Activated naive CD4-positive, alpha-beta T cell treated with anti-CD3 and anti-CD28 coated beads, Interleukin-2, amount 50 U/mL, for 16 hours (primary cell): ENCODE measurements at places on chromosomes 2 and 18.

- DNase-seq, result no peak
These were observed 223.5 kb downstream of the EIPR1 start for GRCh38 chr2:3154146-3154545.

DNA sequence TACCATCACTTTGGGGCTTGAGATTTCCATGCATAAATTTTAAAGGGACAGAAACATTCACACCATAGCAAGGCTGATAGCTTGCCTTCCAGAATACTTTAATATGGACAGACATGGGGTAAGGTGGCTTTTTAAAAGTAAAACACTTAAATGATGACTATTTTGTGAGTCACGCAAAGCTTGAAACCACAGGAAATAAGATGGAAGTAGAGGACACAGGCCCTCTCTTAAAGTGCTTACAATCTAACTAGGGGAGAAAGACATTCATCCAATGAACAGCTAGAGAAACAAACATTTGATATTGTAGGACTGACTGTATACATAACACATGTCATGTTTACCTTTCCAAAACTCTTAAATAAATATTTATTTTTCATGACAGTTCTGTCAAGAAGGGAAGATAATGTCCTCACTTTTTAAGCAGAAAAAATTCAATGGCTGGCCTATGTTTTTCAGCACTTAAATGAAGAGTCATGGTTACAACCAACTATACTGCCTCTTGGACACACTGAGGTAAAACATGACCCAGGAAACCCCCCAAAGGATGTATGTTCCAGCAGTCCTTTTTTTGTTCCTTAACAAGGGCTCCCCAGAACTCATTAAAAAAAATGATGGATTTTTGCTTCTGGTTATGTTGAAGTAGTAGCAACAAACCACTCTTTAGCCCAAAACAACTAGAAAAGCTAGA, 120.0 kb upstream of the RBMS1 start:
- no peak for DNase-seq

DNA sequence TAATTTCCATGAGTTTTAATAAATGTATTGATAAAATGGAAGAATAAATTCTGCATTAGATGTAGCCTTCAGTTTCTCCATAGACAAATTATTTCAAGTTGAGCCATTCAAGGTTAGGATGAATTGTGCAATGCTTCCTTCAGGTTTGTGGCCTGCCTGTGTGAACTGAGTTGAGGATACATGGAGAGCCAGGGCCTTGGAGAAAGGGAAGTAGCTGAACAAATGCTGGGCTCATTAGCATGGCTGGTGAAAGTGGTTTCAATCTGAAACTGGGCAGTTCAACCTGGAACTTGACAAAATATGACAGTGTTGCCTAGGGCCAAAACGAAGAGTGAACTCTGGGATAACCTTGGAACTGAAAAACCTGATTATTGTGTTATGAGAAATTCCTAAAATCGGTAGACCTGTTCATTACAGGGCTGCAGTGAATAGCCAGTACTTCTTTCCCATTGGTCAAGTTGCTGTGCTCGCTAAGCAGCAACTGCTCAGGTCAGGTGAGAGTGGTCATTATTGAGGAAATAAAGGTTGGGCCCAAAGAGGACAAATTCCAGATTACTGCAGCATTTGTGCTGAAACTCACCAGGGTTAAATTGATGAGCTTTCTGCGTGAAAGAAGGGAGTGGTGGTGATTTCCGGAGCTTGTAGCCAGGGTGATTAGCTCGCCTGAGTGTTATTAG, 12.7 kb downstream of the INPP1 start:
- DNase-seq, result no peak

DNA sequence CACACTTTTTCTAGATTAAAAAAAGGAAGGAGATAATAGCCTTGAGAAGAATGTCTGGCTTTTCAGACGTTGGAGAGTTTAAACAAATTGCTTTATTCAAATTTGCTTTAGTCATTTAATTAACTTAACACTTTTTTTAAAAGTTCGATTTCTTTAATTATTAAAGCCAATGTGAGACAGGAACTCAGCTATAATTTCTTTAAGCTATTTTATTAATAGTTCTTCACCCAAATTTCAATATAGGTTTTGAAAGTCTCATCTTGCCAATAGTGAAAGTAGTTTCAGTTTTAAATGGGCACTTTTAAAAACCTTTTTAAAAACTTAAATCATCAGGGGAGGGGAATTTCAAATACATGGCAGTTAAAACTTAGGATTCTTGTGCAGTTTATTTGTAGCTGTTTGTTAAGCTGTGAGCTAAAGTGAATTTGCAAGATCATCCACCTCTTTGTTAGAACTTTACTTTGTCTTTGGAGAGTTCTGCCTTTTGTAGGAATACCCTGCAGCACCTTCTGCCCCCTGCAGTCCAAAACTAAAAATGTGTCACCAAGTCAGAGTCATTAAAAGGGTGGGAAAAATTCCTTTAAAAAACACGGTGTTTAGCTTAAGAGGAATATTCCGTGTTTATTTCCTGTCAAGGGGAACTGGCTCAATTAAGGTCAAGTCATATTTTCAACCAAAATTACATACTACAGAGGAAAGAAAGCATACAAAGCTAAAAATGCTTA, 4.6 kb downstream of the TGIF1 start:
- DNase-seq, result no peak

DNA sequence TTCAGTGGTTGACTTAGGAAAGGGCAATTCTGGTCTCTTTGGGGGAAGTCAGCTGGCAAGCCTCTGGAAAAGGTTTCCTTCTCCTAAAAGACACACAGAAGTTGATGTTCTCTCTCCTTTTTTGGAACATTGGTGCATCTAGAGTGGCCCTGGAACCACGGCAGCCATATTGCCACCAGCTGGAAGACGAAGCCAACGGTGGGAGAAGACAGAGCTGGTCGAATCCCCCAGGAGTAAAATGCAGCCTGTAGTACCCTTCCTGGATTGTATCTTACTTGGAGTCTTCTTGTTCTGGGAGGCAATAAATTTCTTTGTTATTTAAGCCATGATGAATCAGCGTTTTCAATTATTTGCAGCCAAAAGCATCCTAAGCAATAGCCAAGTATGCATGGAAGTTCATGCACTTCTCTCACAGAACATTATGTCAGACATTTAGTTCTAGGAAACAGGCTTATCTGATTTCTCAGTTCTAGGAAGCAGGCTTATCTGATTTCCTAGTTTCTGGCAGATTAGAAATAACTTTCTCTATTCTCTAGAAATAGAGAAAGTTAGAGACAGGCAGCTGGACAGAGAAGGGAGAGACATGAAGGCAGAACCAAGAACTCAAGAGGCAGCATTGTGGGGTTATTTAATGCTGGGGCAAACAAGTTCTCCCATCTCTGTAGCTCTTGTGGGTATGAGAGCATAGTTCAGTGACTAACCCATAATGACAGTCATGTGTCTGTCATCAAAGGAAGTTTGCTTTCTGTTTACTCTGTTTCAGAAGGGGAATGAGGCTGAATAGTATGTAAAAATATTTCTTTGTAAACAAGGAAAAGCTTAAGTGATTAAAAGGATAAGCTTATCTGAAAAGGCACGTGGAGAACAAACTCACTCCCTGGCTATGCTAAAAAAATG, 40.5 kb upstream of the NABP1 start:
- DNase-seq, result no peak

- DNase-seq, result no peak
These were observed 107.6 kb downstream of the HAUS1 start for GRCh38 chr18:46211816-46212215.

DNA sequence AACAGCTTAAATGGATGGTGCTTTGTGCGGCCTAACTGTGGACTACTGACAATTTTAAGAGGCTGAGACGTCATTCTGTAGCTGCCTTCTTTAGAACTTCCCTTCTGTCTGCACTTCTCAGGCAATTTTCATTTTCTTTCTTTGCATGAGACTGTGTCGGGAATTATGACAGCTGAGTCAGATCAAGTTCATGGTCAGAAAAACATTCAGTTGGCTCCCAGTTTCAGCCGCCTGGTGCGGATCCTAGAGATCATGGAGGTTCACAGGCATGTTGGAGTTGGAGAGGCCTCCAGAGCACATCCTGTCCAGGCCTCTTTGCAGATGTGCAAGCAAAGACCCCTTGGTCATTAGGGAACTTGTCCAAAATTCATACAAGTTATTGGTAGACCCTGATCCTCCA, 135.0 kb downstream of the TANC1 start:
- DNase-seq, result no peak

DNA sequence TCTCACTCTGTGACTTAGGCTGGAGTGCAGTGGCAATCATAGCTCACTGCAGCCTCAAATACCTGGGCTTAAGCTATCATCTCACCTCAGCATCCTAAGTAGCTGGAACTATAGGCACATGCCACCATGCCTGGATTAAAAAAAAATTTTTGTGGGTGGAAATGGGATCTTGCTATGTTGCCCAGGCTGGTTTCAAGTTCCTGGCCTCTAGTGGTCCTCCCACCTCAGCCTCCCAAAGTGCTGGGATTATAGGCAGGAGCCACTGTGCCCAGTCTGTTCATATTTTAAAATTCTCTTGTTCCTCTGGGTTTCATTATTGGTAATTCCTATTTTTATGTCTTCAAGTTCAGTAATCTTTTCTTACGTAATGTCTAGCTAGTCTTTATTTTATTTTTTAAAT, 25.5 kb upstream of the RAB31 start:
- DNase-seq, result no peak

DNA sequence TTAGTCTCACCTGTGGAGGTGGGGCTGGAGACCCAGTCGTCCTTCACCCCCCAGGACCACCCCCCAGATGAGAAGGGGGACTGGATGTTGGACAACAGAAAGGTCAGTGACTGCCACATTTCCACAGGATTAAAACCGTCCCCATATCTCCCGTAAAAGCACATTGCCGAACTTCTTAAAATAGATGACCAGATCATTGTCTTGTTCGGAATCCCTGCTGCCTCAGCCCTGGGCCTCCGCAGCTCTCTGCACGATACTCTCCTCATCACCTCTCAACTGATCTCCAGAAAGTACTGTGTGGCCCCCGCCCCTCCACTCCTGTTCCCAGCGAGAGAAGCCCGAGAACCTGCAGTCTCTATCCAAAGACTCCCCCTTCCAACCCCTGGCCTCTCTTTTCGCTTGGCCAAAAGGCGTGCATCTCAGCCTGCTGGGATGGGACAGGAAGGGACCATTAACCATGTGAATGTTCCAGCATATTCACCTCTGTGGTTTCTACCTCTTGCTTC, 13.2 kb downstream of the LRRFIP1 start:
- no peak for DNase-seq

GRCh38 chr2:85168942-85169341, 35.8 kb downstream of the TCF7L1 start:
- no peak for DNase-seq

- no peak for DNase-seq
These were observed 118.4 kb downstream of the SH3BP4 start for GRCh38 chr2:235070063-235070706.

DNA sequence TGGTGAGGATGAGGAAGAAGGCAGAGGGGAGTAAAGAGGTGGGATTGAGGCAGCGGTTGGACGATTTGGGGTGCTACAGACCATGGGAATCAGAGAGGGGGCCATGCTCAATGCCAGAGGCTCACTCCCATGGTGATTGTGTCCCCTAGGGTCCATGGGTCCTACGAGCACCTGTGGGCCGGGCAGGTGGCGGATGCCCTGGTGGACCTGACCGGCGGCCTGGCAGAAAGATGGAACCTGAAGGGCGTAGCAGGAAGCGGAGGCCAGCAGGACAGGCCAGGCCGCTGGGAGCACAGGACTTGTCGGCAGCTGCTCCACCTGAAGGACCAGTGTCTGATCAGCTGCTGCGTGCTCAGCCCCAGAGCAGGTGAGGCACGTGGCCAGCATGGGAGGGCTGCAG, 5.2 kb downstream of the CAPN10 start:
- DNase-seq, result no peak

- DNase-seq, result no peak
These were observed 629 bp downstream of the PRELID3A start for GRCh38 chr18:12408247-12408869.

- DNase-seq, result no peak
These were observed 169.9 kb downstream of the MYO1B start for GRCh38 chr2:191415101-191415500.

DNA sequence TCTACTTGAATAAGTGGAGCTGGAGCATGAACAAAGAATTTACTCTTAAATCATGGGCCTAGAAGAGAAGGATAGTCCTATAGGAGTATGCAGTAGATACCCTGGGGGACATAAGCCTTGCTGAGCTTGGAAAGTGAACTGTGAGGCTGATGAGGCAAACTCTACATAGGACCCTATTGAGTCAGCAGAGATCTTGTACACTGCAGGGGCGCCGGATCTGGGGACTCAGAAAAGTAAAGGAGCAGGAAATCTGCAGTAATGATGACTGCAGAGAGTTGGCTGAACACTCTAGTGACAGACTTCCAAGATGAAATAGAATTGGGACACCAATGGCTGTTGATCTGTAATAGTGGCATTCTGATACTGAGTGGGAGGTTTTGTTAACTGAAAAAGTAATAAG, 543.7 kb downstream of the XIRP2 start:
- no peak for DNase-seq

DNA sequence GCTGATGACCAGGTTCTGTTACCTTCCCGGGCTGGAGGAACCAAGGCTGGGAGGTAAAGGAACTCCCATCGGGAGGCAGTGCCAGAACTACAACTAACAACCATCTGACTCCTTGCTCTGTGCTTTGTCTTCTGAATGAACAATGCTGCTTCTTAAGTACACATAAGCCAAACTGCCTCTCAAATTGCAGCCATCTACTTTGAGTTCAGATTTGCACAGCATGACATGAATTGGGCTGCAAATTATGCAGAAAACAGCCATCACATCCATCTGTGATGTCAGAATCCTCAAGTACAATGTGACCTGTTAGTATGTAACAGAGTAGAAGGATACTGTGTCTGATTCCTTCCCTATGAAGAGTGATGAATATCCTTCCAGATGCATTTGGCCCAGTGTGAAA, 290.6 kb downstream of the ZNF521 start:
- DNase-seq, result no peak

DNA sequence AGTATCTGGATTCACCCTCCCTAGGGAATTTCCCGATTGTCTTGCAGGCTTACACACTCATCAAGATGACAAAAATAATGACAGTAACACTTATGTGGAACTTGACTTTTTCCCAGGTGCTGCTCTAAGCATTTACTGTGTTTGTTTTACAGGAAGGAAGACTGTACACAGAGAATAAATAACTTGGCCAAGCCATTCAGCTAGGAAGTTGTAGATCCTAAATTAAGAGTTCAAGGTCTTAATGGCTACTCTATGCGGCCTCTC, 549 bp upstream of the DPP4 start:
- DNase-seq, result no peak

DNA sequence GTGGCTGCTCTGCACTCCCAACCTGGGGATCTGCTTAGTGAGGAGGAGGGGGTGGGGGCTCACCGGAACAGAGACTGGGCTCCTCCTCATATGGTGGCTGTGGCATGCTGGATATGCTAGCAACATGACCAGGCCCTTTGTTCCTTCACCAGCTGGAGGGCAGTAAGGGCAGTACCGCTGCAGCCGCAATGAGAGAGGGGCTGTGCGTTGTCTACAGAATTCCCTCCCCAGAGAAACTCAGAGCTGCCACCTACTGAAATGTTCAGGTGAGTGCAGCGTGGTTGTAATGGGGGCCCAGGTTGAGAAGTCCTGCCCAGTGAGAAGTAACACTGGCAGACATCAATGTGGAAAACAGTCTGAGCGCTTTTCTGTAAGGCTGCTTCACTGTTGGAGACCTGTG, 1211.9 kb upstream of the NXPH2 start:
- DNase-seq, result no peak
